CD4-positive, alpha-beta T cell treated with Interleukin-4 for 4 hours (primary cell): ENCODE measurements at places on chromosomes 5 and 9.

- no peak for DNase-seq
These were observed 7.8 kb downstream of the RAPGEF1 start for GRCh38 chr9:131732061-131732526.

DNA sequence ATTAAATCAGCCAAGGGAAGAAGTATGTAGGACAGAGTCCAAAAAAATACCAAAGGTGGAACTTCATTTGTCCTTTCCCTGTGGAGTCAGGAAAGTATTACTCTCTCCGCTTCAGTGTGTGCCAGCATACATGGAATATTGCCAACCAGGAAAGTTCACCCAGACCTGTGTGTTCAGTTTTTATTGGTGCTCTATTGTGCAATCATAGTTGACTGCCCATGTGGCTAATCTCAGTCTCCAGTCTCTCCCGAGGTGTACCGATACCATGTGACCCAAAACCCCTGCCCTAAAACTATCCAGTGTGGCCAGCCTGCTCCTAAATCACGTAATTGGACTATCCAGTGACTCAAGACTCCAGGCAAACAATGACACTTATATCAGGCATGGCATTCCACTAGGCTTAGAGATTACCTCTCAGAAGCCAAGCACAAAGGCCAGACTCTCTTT, 38.8 kb downstream of the NFX1 start:
- DNase-seq: no peak

GRCh38 chr5:180353980-180354452, 880 bp upstream of the GFPT2 start:
- DNase-seq: no peak

DNA sequence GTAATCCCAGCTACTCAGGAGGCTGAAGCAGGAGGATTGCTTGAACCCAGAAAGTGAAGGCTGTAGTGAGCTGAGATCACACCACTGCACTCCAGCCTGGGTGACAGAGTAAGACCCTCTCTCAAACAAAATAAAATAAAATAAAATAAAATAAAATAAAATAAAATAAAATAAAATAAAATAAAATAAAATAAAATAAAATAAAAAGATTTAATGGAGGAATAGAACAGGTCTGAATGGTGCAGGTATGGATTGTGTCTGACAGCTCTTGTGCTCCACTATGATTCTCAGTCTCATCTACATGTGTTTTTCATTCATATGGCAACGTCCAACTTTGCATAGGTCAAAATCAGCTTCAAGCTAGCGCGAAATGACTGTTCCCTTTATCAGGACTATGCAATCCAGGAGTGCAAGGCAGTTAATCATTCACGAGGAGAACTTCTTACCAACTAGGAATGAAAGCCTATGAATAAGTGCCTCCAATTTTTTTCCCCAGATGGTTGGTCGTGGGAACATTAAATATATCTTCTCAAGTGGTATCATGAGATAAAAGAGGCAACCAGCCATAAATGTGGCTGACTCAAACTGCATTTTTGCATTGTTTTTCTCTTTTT, 1392.3 kb upstream of the CDH9 start:
- no peak for DNase-seq

- DNase-seq: peak; percentile 61
These were observed 16.7 kb downstream of the TCF7 start for GRCh38 chr5:134131165-134131564.

DNA sequence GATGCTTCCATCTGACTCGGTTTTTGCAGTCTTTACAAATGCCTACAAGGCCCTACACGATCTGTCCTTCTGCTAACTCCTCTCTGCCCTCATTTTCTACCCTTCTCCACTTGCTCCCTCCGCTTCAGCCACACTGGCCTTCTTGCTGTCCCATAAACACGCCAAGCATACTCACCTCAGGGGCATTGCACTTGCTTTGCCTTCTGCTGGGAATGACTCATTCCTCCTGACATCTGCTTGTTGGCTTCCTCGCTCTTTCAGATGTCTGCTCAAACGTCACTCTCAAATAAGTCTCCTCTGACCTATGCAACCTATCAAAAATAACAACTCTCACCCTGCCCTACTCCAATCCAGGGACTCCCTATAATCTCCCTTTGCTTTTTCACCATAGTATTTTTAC, 28.2 kb downstream of the CDC25C start:
- DNase-seq: no peak

DNA sequence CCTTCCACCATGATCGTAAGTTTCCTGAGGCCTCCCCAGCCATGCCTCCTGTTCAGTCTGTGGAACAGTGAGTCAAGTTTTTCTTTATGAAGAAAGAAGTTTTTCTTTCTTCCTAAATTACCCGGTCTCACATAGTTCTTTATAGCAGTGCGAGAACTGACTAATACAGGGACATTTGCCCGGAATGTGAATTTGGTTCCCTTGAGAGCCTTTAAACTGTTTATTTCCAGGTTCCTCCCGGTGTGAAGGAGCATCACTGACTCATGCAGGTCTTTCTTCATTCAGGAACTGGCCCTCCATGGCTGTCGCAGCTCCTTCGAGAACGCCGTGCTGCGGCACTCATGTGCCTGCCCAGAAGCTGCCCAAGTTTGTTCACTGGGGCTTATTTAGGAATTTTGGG, 87.7 kb downstream of the PTCH1 start:
- no peak for DNase-seq

- DNase-seq: no peak
These were observed 12.4 kb downstream of the WNK2 start for GRCh38 chr9:93196096-93197055.

DNA sequence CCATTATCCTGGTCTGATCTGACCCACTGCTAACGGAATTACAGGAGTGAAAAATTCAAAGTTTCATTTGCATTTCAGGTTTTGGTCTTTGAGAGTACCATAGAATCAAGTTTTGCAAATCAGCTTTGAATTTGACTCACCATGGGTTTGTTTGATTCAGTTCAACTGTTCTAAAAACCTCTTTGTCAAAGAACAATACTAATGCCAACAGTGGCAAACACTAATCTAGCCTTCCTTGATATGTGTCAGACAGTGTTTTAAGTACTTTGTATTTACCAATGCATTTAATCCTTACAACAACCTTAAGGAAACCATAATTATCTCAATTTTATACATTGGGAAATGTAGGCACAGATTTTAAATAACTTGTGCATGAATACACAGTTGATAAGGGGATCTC, 10.1 kb upstream of the FSD1L start:
- no peak for DNase-seq

GRCh38 chr5:91052977-91053740, 330.0 kb downstream of the ARRDC3 start:
- DNase-seq: no peak

GRCh38 chr5:142941245-142941644, 171.1 kb downstream of the ARHGAP26 start:
- no peak for DNase-seq

DNA sequence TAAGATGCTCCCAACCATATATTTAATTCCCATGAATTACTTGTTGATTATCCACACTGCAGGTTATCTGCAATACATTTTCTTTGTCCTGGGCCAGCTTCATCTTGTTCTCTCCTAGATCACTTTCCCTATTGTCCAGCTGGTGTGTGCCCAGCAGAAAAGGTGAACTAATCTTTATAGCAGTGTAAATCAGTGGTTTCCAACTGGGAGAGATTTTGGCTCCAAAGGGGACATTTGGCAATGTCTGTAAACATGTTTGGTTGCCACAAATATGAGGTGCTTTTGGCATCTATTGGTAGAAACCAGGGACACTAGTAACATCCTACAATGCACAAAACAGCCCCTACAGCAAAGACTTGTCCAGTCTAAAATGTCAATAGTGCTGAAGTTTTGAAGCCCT, 20.1 kb upstream of the ERBIN start:
- no peak for DNase-seq

GRCh38 chr5:148988328-148988727, 74.5 kb downstream of the SH3TC2 start:
- no peak for DNase-seq

DNA sequence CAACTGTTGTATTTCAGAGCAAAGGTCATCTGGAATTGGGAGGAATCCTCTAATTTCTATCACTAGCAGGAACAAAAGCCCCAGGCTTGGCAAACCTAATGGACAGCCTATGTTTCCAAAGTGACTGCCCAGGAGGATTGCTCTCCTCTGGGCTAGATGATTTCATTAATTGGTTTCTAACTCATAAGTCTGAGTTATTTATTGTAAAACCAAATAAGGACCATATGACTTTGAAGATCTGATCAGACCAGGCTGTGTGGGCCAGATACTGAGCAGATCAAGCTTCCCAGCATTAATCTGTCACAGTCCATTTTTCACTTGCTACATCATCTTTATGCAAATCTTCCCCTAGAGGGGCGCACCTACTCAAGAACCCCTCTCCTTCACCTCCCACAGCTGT, 125.2 kb downstream of the PRDM6 start:
- DNase-seq: no peak

- DNase-seq: no peak
These were observed 97.5 kb upstream of the SSBP2 start for GRCh38 chr5:81848362-81848880.

DNA sequence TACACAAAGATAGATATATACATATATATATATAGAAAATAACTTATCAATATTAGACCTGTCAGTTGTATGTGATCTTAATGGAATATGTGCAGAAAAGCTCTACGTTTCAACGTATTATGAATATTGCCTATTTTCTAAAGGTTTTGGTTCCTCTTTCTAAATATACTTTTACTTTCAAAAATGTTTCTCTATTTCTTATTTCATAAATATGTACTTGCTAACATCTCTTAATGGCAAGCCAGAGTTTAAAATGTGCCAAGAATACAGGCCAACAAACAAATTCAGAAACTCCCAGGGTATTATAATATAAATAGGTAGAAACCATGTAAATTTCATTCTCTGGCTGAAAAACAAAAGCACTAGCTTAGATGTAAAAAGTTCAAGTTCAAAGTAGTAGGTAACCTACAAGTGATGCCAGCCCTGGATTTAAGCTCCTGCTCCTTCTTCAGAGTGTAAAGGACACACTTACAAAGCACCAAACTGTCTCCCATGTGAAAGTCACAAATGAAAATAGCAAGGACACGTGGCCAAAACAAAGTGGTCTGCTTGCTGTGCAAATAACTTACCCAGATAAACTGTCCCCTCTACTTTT, 685.1 kb upstream of the DMAC1 start:
- DNase-seq: no peak

DNA sequence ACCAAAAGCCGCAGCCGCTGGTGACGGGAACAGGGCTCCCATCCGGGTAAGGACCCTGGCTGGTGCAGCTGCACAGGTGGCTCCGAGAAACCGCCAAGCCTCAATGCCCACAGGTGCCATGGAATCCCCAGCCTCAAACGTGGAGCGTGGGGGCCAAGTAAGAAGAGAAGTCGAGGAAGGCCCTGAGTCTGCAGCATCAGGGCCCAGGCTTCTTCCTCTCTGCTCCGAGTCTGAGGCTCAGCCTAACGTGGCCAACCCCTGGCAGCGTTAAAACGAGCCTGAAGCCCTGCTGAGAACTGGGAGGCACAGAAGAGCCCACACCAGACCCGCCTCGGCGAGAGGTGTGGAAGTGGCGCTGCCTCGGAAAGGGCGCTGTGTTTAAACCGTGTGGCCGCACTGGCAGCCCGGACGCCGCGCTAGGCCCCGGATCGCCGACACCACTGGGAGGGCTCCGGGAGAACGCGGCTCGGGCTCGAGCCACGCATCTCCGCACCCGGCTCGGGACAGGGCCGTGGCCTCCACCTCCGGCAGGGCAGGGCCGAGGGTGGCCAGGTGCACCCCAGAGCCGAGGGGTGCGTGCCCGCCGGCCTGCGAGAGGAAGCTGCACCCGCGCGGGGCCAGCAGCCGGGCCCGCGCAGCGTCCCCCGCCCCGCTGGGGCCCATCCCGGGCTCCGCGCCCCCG, 730 bp downstream of the ZMYND19 start:
- no peak for DNase-seq

DNA sequence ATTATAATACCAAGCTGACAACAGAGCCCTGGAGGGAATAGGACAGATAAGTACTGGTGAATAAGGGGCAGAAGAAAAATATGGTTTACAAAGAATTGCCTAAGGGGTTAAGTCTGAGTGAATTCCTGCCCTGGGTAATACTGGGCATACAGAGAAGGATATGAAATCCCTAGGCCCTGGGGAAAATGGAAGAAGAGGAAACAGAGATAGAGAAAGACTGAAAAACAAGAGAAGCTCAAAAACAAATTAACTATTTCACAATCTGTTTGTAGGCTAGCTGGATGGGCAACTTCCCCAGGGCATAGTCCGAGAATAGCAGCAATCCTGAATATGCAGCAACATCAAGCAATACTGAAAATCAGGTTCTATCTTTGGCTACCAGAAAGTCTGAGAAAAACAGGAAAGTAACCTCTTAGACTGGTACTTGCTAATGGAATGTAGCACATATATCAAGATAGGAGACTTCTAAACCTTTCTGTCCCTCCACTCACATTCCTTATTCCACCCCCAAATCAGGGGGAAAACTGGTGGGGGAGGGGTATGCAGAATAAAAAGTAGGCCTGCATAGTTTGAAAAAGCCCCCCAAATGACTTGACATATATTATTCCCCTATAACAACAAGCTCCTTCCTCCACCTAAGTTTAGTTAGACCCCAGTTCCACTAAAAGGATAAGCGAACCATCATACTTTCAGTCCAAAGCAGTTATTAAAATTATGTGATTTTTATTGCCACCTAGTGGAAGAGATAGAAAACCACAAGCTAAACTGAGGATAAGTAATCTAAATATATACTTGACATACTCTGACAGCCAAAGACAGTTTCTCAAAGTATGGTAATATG, 20.6 kb downstream of the SLC38A9 start:
- DNase-seq: peak; percentile 53

- no peak for DNase-seq
These were observed 470.6 kb upstream of the MPDZ start for GRCh38 chr9:13750061-13750460.

- no peak for DNase-seq
These were observed 1.8 kb downstream of the HSPB3 start for GRCh38 chr5:54457094-54457862.

DNA sequence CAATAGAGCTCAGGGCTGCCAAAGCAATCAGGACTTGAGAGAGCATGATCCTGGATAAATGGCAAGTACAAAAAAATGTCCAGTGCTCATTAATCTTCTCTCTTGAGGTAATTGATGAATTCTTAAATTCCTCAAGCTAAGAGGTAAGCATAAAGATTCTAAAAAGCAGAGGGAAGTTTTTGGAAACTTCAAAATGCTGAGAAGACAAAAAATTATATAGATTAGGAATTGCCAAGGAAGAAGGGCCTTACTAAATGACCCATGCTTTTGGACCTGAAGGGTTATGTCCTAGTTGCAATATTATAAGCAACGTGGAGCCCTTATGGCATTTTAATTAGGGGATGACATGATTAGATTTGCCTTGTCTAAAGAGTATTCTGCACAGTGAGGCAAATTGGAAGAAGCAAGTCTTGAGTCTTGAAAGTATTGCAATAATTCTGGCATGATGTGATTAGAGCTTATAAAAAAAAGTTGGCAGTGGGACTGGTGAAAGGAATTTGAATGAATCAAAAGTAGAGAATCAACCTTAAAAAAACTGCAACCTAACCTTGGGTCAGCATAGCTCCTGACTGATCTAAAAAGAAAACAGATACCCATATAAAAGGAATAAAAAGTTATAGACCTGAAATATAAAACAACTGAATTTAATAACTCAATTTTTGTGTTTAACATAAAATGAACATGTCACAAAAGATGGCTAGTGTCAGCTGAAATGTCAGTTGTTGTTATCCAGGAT, 323.8 kb upstream of the ARRDC3 start:
- no peak for DNase-seq

- DNase-seq: no peak
These were observed 102.6 kb downstream of the RGS3 start for GRCh38 chr9:113566016-113566711.
